ENCODE measurements at places on chromosomes 7 and 10.

GRCh38 chr10:47031211-47031900 is 120.1 kb downstream of the PTPN20 start:
- DNase-seq = no peak

DNA sequence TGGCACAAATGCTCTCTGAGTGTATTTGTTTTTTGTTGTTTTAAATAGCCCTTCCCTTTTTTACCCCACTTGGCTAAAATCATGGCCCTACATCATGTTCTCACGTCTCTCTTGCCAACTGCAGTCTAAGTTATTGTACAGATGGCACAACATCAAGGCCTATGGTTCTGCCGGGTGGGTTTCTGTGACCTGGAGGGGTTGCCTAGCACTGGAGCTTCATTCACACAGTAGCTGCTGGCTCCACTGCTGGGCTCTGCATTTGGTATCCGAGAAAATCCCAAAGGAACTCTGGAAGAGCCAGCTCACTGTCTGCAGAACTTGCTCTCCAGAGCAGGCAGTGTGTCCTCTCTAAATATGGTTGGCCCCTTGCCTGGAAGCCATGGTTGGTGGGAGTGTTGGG is 120.6 kb downstream of the LRRC4 start:
- DNase-seq = no peak

DNA sequence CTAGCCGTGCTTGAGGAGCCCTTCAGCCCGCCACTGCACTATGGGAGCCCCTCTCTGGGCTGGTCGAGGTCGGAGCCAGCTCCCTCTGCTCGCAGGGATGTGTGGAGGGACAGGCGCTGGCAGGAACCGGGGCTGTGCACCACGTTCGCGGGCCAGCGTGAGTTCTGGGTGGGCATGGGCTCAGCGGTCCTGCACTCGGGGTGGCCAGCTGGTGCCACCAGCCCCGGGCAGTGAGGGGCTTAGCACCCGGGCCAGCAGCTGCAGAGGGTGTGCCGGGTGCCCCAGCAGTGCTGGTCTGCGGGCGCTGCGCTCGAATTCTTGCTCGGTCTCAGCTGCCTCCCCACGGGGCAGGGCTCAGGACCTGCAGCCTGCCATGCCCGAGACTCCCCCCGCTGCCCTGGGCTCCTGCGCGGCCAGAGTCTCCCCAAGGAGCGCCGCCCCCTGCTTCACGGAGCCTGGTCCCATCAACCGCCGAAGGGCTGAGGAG is 90.8 kb upstream of the NRG3 start:
- DNase-seq = no peak

DNA sequence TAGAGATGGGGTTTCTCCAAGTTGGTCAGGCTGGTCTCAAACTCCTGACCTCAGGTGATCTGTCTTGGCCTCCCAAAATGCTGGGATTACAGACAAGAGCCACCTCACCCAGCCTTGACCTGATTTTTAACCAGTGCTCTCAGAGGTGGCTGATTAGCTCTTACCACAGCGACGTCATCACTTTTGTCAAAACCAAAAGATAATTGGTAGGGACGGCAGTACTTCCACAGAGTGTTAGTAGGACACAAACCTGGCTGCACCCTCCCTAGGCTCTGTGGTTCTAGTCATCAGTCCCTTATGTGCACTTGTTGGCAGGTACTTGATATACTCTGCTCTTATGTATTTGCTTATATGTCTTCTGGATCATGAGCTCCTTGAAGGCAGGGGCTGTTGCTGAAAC is 74.0 kb downstream of the GPR141 start:
- DNase-seq = no peak

DNA sequence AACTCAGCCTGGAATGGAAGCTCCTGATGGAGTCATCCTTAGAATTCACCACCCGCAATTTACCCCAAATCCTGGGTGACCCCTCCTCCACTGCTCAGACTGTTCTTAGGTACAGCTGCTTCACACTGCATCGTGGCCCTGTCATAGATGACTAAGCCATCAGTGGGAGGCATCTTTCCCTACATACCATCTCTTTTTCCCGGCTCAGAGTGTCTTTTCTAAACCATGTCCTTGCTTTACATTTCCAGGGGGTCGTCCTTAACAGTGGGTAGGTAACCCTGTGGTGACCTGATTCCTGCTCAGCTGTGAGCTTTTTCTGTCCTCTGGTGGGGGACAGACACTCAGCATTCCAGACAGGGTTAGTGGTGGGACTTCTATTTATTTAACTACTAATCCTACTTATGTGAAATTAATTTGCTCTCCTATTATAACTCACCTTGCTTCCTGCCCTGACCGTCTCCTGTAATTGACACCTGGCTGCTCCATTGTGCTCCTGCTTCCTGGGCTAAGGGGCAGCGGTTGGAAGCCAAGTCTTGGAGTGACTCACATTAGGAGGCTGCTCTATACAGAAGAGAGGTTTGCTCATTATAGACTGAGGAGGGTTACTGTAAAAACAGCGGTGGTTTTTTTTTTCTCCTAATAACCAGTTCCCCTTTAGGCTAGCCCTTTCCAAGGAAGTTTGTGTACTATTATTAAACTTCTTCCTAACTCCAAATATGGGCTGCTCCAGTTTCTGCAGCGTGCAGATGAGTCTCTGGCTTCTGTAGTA is 40.6 kb downstream of the PYROXD2 start:
- peak; percentile 33 for DNase-seq

DNA sequence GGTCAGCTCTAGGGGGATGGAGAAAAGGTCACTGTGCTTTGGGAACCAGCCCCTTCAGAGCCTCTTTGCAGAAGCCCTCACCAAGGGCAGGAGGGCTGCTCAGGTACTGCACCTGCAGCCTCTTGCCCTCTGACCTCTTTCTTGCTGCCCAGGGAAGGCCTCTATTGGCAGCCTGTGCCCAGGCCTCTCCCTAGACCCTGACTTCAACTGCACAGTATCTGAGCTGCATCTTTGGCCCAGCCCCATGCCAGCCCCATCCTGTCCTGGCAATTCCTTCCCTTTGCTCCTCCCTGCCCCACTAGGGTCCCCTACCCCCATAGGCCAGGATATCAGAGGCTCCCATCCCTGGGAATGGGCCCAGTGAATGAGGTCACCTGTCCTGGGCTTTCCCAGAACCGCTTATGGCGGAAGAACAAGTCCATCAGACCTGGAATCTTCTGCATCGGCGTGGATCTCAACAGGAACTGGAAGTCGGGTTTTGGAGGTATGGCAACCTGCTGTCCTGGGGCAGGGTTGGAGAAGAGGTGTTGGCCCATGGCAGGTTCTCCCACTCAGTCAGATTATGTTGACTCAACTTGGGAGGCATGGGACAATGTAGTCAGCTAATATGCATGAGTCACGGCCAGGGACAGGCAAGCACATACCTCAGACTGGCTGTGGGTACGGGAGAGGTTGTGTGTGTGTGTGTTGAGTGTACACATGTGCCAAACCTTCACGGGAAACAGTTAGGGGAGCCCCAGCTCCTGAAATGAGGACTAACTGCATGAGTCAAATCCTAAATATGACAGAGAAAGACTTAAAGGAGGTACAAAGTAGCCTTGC is 17.1 kb upstream of the CPA1 start:
- DNase-seq = no peak

- DNase-seq = no peak
Measured at GRCh38 chr10:80015911-80016830, 62.3 kb upstream of the TMEM254 start.

- DNase-seq = peak; percentile 78
Measured at GRCh38 chr7:3239291-3239691, 61.8 kb upstream of the SDK1 start.

- peak; percentile 40 for DNase-seq
Measured at GRCh38 chr7:149714910-149715471, 58.4 kb downstream of the ZNF467 start.

GRCh38 chr10:18400201-18400905 is 251.0 kb downstream of the NSUN6 start:
- peak; percentile 48 for DNase-seq

GRCh38 chr10:103350517-103351260 is at the start of gene PCGF6:
Gene PCGF6 (minus strand): TSS chr10:103351140. CDS start chr10:103351066, 74 bp downstream.
- peak; percentile 84 for DNase-seq

Data from Ammon's horn (tissue), 1 donor.